ENCODE measurements at places on chromosomes 2 and 18.

DNA sequence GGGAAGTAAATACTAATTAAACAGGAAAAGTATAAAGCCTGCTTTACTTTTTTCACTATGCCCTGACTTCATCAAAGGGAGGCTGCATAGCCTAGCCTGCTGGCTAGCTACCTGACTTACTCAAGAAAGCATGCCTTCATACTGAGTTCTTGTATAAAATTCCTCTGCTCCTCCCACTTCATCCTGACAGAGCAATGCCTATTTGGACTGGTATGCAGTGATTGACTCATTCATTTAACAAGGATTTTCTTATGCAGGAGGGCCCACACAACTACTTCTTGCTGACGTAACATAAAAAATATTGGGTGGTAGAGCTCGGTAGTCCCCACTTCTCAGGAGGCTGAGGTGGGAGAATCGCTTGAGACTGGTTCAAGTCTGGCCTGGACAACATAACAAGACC, 70.5 kb downstream of the PRPF40A start:
- no peak for DNase-seq

DNA sequence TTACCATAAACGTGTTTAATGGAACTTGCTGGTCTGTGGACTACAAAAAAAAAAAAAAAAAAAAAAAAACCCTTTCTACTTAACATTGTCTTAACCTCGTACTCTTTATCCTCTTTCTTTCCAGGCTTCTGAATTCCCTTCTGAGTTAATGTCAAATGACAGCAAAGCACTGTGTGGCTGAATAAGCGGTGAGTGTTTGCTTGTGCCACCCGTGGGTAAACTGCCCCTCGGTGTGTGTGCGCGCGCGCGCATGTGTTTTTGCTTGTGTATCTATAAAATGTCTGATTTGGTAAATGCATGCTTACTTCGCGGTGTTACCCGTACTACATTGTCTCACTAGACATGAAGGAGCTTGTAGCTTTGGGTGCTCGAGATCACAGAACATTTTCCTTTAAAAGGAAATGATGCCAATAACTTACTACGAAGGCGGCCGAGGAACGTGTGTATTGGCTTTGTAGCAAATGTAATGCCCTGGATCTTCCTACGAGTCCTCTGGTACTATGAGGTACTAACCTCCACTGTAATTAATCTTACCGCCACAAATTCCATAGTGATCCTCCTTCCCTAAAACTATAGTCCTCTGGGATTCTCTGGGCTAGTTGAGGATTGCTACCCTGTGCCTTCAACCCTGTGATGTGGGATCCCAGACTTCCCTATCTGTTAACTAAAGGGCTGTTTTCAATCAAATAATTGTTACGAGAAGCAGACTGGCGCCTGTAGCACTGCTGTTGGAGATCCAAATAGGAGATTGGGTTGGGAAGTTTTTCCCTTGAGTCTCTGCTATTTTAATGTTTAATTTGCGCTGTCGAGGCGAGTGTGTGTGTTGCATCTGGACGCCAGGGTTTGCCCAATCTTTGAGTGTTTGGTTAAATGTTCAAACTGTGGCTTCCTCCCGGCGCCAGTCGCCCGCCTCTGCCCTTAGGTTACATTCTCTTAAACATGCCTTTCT, 1.1 kb downstream of the ID2 start:
- no peak for DNase-seq

GRCh38 chr2:75311993-75312392, 112.7 kb upstream of the TACR1 start:
- DNase-seq: no peak

DNA sequence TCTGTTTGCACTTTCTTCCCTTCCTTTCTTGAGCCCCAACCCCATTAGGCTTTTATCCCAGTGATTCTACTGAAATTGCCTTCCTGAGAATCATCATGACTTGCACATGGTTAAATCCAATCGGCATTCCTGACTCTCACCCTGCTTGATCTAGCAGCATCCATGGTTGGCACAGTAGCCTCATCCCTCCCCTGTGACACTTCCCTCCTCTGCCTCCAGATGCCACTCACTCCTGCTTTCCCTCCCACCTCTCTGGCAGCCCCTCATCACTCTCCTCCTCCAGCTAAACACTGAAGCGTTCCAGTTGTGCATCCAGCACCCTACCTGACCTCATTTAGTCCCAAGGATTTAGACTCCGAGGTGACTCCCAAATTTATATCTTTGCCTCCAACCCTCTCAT, 114.7 kb downstream of the GALNT14 start:
- DNase-seq: no peak

DNA sequence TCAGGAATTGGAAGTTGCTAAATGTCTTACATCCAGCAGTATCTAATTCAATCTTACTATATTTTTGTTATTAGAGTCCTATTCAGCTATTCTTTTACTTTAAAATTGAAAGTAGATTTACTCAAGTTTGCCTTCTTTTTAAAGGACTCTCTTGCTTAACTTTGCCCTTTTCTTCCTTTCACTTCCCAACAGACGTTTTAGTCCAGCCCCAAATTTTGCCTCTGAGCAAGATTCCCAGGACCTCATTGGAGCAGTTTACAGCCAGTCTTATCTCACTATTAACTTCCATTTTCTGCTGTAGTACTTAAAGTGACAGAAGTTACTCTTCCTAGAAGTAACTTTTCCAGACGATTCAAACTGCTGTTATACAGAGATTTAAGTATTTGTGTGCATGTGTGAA, 1.7 kb upstream of the PRKD3 start:
- DNase-seq: no peak

DNA sequence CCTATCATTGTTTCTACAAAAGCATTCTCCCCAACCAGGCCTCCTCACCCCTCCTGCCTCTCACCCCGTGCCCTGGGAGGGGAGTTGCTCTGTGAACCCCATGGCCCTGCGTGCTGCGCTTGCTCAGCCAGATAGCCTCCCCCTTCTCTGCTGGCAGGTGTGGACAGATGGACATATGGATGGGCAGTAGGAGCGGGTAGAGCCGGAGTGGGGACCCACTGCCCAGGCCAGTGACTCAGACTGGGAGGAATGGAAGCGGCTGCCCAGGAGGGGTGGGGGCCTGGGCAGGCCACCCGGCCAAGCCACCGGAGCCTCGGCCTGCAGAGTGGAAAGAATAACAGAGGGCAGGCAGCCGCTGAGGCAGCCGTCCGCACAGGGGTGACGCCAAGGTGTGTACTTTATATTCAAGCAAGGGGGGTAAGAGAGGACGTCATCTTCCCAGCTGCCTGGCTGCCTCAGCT, 8.7 kb downstream of the CYP26B1 start:
- no peak for DNase-seq

DNA sequence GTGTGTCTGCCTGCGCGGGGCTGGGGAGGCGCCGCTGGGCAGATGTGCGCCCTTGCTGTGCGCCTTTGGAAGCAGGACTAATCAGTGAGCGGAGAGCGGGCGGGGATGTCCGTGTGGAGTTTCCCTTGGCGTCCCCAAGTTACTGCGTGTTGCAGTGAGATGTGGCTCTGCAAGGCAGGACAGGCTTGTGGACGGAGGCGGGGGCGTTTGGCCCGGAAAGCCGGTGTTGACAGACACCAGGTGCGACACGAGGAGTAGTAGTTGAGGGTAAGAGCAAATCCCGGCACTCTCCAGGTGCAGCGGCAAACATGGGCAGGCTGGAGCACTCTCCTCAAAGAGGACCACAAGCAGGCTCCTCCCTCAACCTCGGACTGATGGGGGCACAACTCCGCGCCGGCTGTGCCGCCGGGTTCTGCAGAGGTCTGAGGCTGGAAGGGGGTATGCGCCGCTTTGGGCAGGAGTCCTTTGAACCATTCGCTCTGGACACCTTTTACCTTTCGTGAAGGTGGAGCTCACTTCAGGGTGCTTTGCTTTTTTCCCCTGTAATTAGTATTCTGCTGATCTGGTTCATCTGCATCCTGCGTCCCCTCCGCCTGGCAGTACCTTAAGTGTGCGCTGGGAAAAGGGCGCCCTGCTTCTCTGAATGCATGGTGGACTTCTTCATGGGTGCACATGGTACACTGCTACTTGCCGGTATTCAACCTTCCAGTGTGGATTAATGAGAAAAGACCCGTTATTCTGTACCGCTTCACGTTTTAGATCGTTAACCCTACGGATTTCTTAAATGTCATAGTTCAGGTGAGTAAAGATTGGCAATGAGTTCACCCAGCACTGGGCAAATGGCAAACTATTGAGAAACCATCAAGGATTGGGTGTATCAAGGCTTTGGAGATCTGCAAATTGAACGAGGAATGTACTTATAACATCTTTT, 608 bp downstream of the CDH7 start:
- no peak for DNase-seq

DNA sequence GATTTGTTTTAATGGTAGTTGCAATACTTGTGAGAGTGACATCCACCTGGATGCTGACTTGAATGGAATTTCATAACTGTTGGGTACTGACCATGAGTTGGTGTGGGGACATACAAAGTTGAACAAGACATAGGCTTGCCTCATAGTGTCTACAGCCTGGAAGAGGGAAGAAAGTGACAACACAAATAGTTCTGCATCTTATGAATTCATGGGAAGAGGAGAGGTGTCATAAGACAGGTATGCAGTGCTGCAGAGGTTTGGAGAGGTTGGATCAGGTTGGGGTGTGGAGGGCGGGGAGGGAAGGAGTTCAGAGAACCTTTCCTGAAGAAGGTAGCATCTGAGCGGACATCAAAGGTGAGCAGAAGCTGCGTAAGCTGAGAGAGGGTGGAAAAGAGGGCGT, 44.0 kb downstream of the HRH4 start:
- no peak for DNase-seq

GRCh38 chr2:50069454-50069853, 915.1 kb upstream of the FSHR start:
- no peak for DNase-seq

GRCh38 chr18:46399303-46399702, 257.7 kb downstream of the LOXHD1 start:
- no peak for DNase-seq

GRCh38 chr2:196253116-196253480, 81.7 kb upstream of the STK17B start:
- no peak for DNase-seq

DNA sequence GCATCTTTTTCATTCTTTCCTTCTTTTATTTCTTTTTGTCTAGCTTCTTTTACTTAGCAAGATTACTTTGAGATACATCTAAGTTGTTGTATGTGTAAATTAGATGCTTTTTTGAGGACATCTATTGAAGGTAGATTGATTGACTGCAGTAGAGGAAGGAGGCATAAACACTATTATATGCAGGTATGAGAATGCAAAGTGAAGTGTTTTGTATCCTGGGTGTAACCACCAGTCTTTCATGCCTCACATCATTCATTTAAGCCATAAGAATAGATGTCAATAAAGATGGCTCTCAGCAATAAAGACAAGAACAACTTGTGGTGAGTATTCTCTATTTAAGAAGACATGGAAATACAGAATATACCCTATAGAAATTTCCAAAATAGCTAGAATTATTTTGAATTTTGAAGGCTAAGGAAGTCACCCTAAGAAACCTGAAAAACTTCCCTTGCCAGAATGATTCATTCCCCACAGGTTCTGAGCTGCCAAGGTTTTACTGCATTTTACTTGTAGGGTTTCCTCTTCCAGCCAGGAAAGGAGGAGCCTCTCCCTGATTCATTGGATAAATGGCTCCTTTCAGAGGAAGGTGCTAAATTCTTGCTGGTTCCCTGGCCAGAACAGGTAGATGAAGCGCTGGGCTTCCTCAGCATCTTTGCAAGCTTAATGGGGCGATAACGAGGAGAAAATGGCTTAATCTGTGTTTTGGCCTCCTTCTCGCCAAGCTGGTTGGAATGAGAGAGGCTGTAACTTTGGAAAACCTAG, 279.8 kb upstream of the SLC14A2 start:
- DNase-seq: no peak

GRCh38 chr18:74453642-74454198, 3.4 kb downstream of the DIPK1C start:
- DNase-seq: no peak

DNA sequence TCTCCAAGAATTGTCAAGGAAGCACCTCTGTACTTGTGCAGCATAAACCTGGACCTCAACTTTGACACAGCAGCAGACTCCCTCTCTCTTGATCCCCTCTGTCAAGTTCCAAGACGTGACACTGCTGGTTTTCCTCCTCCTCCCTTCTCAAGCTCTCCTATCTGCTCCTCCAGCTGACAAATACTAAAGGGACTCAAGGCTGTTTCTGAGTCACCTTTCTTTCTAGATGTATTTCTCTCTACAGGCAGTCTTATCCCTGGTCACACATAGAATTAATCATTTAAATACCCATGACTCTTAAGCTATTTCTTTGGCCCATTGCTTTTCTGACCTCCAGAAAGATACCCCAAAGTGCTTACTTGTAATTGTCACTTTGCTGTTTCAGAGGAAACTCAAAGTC, 53.5 kb downstream of the SEPTIN10 start:
- DNase-seq: no peak

- no peak for DNase-seq
These were observed 1.1 kb downstream of the HNRNPLL start for GRCh38 chr2:38601463-38602135.

GRCh38 chr2:156434461-156435291, 1.5 kb upstream of the GPD2 start:
- DNase-seq: no peak

DNA sequence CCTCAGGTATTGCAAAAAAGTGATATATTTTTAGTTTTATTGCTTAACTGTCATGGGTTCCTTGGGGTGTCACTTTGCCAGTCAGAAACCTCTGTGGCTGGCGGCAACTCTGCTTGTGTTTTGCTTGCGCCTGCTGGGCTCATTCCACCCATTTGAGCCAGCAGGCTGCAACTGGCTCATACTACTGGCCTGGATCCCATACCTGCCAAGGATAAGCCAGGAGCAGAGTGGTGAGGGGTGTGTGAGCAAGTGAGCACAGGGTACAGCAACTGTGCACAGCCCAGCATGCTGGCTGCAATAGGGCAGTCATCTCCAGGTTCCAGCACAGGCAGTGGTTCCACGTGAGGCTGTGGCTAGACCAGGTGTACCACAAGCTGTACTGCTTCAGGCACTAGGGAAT, 687.5 kb downstream of the NYAP2 start:
- no peak for DNase-seq

- DNase-seq: no peak
These were observed 52.0 kb downstream of the ARL4C start for GRCh38 chr2:234444893-234445292.

- DNase-seq: no peak
These were observed at the start of gene XDH for GRCh38 chr2:31414601-31415241. TSS of gene XDH (minus strand) at chr2:31414742. CDS start at chr2:31414666, 76 bp downstream.

DNA sequence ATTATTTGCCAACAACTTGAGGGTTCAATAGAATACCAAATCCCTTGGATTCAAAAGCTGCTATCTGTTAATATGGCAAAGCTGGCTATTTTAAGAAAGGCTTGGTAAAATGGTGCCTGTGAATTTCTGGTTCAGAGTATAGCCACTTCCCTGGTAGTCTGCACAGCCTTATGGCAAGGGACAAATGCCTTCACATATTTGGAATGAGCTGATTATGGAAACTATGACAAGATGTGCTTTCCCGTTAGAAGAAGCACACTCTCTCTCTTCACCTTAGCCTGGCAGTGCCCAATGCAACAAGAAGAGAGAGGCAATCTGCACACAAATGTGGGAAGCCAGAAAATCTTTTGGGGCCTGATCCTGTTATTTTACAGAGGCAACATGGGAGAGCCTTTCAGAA, 47.5 kb upstream of the MAP3K20 start:
- no peak for DNase-seq

DNA sequence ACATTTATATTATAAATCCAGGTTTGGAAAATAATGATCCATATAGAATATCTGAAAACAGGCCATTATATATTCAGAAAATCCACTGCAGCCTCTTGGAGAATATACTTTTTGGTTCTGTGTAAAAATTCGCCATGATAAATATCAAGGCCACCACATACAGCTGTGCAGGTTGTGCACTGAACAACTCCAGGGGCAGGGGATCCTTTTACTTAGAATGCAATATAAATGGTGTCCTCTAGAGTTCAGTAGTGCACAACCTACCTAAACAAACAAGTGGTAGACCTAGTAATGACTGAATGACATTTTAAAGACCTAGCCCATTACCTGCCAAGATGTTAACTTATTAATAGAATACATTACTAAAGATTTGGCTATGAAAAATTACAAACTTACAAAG, 22.4 kb downstream of the MOGAT1 start:
- DNase-seq: no peak

All from stimulated activated CD8-positive, alpha-beta memory T cell treated with anti-CD3 and anti-CD28 coated beads, Interleukin-7, amount 100 ng/mL, for 1 hour (primary cell).